ENCODE measurements at places on chromosomes 7 and 10. TPM values are rescaled to one million over a fixed set of nuclear protein-coding genes. Genes with fewer than 3 reads are reported as not detected.

Gene GPR37
- total RNA-seq = 0.15 TPM

Gene PLAC9
- 35.7 TPM for total RNA-seq

Gene ASB10
- total RNA-seq = 0.56 TPM

Gene NT5C3A
- 34.6 TPM for total RNA-seq

Gene OR13A1
- total RNA-seq = 0.15 TPM

Gene CYP3A7
- 0.44 TPM for total RNA-seq

Gene NME8
- not detected for total RNA-seq

Gene KDM7A
- total RNA-seq = 13.6 TPM

Gene BET1
- 17.8 TPM for total RNA-seq

Data from motor neuron (in vitro differentiated cells).